ENCODE measurements at places on chromosomes 1 and 21. TPM values are rescaled to one million over a fixed set of nuclear protein-coding genes. Genes with fewer than 3 reads are reported as not detected.

DNA sequence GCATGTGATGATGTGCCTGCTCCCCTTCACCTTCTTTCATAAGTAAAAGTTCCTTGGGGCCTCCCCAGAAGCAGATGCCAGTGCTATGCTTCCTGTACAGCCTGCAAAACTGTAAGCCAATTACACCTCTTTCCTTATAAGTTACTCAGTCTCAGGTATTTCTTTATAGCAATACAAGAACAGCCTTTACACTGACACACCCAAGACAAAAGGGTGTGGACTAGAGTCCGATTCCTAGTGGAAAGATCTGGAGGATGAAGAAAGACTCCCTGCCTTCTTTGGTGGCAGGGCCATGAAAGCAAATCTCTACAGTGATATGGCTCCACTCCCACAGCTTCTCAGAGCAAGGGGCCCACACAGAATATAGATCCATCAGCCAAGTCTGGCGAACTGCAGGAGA, 209.7 kb upstream of the ST6GALNAC5 start:
- no peak overlapping the region for H3K27ac ChIP-seq
- no peaks in the 10 kb centered on the region for H3K36me3 ChIP-seq
- DNase-seq, result no peak
- no peak overlapping the region for H3K4me3 ChIP-seq
- no peaks in the 10 kb centered on the region for H3K4me1 ChIP-seq
- no peaks in the 10 kb centered on the region for H3K27me3 ChIP-seq

Gene BRDT
- total RNA-seq, result not detected

GRCh38 chr1:160711602-160712311, at the start of gene CD48:
Gene CD48 (minus strand): TSS chr1:160711822. CDS start chr1:160711763, 59 bp downstream.
- no peaks in the 10 kb centered on the region for H3K4me1 ChIP-seq
- DNase-seq, result no peak
- no peak within 1 kb of the TSS for H3K27ac ChIP-seq
- no peaks in the 10 kb centered on the region for H3K27me3 ChIP-seq
- no peaks in the 10 kb centered on the region for H3K36me3 ChIP-seq

Gene CGN
- 42.8 TPM for total RNA-seq

Gene CCDC17
- 3.6 TPM for total RNA-seq

DNA sequence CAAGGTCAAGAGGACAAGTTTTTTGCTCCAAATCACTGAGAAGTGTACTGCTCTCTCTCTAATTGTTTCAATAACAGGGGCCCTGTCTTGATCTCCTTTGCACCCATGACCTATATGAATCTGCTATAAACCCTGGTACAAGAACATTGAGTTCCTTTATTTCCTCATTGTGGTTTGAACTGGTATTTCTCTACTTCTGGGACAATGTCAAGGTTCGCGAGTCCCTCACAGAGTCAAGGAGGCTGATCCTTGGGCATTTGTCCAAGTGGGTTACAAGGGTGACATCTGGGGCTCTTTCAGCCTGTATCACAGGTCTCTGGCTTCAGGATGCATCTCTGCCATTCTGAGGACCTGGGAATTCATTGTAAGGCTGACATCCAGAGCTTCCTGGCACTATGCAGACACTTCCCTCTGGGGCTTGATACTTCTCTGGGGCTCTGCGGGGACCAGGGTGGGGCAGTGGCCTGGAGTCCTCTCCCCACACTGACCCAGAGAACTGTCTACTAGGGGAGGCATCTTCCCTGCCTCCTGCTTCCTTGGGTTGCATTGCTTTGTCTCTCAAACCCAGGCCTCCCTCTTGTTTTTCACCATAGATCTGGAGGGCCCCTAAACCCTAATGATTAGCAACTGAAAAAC, 22.5 kb upstream of the ZNF648 start:
- no peaks in the 10 kb centered on the region for H3K36me3 ChIP-seq
- DNase-seq, result no peak
- no peaks in the 10 kb centered on the region for H3K27me3 ChIP-seq
- no peak overlapping the region for H3K4me3 ChIP-seq
